ENCODE measurements at places on chromosomes 7 and 10.

- no peak for DNase-seq
Measured at GRCh38 chr7:100629117-100629716, 12.1 kb downstream of the TFR2 start.

- DNase-seq = no peak
Measured at GRCh38 chr7:112052498-112052897, 153.7 kb downstream of the DOCK4 start.

DNA sequence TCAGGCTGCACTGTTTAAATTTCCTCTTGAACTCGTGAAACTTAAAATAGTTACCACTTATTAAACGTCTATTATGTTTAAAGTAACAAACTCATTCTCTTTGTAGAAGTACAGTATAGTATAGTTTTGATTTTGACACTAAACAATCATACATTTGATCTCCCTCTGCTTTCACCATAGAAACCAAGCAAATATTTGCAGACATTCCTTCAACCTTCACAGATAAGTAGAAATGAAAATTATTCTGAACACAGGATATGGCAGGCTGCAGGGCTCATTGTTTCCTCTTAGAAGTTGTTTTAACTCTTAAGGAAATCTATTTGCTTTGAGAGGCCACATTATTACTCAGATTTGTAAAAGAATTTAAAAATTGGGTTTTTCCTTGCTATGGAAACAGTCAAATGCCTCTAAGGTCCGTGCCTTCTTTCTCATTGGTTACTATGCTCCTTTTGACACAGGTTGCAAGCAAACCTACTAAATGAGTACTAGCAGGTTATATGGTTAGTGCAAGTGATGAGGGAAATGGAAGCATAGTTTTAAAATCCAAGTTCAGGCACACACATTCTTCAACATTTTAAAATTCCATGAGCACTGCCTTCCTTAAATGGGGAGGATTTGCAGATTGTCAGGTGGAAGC, 92.8 kb upstream of the FAM133B start:
- DNase-seq = no peak

DNA sequence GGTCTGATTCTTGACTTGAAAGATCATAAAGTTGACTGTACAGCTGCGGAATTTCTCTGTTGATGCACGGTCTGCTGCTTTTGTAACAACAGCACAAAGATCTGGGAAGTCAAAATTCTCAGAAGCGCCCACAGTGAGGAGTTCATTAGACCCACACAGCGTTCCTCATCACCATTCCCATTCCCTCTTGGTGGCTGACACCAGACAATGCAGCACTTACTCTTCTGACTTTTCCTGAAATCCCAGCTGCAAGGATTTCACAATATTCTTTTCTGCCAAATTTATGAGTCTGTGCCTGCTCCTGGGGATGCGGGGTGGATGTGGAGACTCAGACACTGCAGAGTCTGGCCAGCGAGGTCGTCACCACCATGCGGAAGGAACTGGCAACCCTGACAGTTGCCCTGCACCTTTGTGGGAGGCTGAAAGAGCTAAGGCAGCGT, 233.9 kb downstream of the FANK1 start:
- DNase-seq = no peak

DNA sequence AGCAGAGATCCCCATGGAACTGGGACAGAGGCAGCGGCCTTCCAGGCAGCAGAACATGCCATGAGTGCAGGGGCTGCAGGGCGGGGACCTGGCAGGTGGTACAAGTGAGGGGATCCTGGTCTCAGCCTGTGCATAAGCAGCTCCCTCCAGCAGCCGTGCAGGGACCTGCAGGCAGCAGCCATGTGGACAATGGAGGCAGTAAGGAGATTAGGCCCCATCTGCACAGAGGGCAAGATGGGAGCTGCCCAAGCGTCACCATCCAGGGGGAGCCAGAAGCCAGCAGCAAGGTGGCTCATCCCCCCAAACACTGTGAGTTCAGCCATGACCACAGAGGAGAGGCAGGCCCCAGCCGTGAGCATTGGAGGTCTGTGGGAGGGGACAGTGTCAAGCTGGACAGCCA, 3.1 kb downstream of the DDC start:
- DNase-seq = no peak

DNA sequence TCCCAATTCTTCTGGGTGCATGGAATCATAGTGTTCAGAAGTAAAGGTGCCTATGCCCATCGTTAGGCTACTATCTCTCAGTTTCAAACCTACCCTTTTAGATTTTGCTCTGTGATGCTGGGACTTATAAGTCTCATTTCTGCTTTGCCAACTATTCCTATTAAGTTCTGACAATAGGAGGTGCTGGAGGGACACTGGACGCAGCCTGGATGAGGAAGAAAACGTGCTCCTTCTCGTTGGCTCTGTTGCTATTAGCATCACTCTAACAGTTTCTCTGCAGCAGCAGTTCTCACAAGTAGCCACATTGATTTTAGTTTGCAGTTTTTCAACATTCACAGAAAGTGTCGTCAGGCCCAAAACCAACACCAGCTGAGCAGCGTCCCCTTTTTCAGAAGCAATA, 72.4 kb downstream of the ABCC2 start:
- no peak for DNase-seq

GRCh38 chr7:157896774-157897555, 560.2 kb downstream of the DNAJB6 start:
- DNase-seq = no peak

DNA sequence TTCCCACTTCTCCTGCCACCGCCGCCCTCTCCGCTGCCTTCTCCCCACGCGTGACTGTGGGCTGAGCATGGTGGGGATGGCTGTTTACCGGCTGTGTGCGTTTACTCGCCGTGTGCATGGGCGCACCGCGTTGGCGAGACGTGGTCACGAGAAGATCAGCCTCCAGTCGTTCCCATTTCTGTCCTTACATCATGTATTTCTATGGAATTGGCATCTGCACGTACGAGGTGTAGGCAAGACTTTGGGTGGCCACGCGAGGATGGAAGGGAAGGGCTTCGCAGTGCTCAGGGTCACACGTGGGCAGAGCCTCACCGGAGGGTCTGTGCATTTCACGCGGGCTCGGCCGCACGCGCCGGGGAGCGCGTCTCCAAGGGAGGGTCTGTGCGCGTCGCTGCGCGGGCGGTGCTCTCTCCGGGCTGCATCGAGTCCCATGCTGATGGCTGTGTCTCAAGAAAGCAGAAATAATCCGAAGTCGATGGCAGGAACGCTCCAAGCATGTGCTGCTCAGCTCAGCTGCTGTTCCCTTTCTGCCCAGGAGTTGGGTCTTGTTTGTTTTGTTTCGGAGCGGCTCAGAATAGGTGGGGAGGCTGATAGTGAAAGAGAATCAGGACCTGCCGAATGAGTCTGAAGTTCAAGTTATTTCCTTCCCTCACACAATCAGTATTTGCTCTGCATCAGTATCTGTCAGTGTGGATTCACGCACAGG, 973 bp downstream of the CAMK1D start:
- no peak for DNase-seq

- no peak for DNase-seq
Measured at GRCh38 chr10:128630787-128631252, 504.6 kb upstream of the MKI67 start.

- DNase-seq = no peak
Measured at GRCh38 chr10:23114228-23114850, 19.0 kb downstream of the MSRB2 start.

DNA sequence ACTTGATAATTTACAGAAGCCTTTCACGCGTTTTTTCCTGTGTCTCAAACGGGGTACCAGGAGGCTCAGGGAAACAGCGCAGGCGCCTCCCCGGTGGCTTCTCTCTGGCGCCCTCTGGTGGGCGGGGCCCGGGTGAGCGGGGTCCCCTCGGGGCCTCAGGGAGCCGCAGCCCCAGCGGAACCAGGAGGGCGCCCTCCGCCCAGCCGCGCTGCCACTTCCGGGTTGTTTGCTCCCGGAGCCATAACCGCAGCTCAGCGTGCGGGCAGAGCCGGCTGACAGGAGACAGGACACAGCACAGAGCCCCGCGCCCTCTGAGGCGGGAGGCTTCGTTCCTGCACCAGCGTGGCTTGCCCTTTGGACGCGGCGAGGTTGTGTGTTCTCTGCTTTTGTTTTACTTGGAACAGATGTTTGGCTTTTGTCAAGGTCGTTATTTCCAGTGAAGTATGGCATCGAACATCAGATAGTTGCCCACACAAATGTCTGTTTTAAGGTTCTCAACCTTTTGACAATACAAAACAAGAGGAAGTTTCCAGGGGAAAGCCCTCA, 6.9 kb upstream of the CYP2E1 start:
- no peak for DNase-seq

GRCh38 chr7:3397324-3397723, 96.3 kb downstream of the SDK1 start:
- DNase-seq = no peak

GRCh38 chr7:92282221-92282814, 36.5 kb downstream of the ANKIB1 start:
- no peak for DNase-seq

DNA sequence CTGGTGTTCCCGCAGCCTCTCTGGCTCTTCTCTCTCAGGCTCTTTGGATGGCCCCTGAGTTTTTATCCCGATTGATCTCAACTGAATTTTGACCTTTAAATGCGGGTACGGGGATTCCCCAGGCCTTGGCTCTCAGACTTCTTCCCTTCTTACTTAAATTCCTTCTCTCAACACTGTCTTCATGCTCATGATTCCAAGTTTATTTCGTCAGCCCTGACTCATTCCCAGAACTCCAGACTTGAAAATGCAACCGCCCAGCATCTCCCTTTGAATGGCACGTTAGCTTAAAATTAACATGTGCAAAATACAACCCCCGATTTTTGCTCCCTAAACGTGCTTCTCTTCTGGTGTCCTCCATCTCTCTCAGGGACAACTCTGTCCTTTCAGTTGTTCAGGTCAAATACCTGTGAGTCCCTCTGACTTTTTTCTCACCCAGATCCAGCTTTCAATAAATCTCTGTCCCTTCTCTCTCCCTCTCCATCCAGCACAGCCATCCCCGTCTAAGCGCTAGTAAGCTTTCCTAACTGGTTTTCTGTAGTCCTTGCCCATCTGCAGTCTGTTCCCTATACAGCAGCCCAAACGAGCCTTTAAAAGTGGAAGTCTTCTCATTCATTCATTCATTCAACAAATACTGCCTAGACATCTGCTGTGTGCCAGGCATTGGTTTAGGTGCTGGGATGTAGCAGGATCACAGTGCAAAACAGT, 7.1 kb downstream of the HECW1 start:
- DNase-seq = no peak

DNA sequence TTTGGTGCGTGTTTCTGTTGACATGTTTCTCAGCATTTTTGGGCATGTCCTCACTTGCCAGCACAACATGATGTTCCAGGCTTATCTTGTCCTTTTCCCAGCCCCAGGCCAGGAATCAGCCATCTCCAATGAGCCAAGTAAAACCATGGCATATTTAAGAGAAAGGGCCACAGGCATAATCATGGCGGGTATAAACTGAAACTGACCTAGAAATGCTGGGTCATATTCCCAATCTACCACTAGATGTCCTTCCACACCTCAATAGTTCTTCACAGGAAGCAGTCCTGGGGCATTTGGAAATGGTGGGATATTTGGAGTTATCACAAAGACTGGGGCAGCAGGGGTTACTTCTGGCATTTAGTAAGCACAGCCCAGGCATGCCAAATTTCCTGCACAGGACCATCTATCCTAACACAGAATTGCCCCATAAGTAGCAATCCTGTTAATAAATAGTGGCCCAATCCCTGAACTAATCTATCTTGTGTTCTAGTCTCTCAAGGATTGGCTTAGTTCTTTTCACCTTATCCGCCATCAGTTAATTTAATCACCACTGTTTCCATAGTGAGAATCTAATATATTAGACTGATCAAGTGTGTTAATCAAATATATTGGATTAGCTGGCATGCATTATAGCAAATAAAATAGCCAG, 101.6 kb downstream of the NPSR1 start:
- no peak for DNase-seq

GRCh38 chr7:151384776-151385625, 24.8 kb downstream of the WDR86 start:
- no peak for DNase-seq

DNA sequence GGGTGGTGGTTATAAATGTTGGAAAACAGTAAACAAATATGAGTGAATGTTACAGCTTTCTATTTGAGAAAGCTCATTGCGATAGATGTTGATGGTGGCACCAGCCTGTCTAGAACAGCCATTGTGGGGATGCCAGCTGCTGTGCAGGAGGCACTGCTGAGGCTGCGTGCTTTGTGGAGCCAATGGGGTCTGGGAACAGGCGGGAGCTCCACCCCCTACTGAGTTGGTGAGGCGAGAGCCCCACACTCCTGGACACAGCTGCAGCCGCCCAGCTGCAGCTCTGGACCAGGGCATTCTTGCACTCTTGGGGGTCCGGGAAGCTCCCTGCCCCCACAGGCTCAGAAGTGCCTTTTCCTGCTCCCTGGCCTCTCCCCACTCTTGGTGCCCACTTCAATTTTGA, 1147.1 kb upstream of the LRRTM3 start:
- DNase-seq = no peak

DNA sequence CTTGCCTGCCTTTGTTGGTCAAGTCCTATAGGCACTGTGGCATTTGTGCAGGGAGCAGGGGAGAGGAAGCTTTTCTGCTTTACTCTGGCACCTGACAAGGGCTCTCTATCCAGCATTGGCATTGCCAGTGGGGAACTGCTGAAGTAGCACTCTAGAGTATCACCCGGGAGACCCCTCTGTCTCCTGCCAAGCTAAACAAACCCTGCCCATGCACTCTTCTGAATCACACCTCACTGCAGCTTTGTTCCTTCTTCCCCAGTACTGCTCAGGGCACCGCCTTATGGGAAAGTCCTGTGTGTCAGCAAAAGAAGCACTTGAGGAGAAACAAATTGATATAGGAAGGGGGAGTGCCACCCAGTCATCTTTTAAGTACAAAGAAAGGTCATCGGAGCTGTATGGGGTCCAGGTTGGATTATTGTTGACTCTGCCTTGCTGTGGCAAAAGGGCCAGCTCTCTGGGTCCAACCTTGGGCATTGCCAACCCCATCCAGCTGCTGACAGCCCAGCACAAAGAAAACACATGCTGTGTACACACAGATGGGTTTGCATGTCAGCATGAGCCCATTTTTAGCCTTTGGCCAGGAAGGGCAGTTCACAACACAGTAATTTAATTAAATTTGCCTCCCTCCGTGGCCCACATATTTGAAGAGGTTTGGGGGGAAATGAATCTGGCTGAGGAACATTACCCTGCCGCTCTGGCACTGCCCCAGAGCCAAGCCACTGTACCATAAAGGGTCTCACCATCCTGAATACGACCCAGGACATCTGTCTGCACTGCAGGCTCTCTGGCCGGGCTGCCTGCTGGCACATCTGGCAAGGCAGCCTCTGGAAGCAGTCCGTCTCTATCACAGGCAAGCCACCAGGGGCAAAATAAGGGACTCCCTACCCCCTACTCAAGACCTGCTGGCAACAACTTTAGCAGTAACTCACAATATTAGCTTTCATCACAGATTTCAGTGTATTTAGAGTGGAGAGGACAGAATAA, 13.1 kb downstream of the LRRC4 start:
- no peak for DNase-seq

- no peak for DNase-seq
Measured at GRCh38 chr7:108093341-108093740, 36.8 kb downstream of the LAMB4 start.

- DNase-seq = no peak
Measured at GRCh38 chr7:80967917-80968297, 49.1 kb upstream of the SEMA3C start.

GRCh38 chr10:70055550-70055949, 2.9 kb downstream of the MACROH2A2 start:
- DNase-seq = no peak

GRCh38 chr10:25631471-25631870, 302.6 kb upstream of the MYO3A start:
- DNase-seq = no peak
